Inflammatory macrophage treated with lipopolysaccharide for 1 hour (primary cell): ENCODE measurements at places on chromosomes 11 and 22.

DNA sequence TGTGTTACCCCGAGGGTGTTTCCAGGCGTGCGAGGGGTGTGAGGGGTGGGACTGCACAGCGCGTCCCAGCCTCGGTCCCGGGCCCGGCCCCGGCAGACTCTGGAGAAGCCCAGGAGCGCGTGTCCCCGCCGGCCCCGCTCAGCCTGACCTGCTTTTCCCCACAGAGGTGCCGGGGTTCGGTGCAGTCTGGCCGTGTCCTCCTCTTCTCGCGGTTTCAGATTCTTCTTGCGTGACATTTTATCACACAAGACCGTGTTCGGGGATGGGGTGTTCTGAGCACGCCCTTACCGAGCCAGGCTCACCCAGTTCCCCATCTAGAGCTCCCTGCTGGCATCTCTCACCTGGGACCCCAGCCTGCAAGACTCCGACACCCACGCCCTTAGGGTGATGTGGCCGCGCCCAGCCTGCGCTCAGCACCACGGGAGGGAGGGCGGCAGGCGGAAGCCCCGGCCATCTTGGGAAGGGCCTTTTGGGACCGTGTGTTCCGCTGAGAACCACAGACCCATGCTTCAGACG is 775.6 kb downstream of the BRD1 start:
- no peak for DNase-seq

GRCh38 chr11:19191530-19192169 is 10.1 kb downstream of the CSRP3 start:
- DNase-seq, result no peak

DNA sequence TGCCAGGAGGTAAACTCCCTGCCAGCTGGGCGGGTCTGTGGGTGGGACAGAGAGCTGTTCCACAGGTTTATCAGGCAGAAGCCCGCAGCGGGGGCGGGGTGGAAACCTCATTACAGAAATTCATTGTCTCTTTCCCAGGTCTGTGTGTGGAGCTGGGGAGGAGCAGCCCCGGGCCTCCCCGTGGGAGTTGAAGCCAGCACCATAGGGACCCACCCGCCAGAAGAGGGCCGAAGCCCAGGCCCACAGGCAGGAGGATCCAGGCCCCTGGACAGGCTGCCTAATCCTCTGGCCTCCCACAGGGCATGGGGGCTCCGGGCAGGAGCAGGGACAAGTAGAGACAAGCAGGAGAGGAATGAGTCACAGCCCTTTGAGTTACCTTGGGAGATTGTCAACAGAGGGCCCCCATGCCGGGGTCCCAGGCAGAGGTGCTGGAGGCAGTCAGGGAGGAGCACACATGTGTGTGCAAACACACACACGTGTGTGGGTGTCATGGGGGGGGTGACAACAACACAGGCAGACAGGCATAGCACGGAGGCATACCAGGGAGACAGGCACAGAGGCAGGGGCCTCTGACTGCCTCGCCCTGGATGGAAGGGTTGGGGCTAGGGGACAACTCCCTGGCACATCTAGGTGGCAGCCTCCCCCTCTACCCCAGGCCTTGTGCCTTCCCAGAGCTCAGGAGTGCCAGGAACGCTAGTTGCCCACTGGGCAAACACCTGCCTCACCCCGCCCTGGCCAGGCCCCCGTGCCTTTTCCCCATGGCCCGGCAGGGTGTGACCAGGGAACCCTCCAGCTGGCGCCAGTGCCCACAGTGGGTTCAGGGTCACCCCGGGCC is 1.4 kb downstream of the CDC42BPG start:
- no peak for DNase-seq

DNA sequence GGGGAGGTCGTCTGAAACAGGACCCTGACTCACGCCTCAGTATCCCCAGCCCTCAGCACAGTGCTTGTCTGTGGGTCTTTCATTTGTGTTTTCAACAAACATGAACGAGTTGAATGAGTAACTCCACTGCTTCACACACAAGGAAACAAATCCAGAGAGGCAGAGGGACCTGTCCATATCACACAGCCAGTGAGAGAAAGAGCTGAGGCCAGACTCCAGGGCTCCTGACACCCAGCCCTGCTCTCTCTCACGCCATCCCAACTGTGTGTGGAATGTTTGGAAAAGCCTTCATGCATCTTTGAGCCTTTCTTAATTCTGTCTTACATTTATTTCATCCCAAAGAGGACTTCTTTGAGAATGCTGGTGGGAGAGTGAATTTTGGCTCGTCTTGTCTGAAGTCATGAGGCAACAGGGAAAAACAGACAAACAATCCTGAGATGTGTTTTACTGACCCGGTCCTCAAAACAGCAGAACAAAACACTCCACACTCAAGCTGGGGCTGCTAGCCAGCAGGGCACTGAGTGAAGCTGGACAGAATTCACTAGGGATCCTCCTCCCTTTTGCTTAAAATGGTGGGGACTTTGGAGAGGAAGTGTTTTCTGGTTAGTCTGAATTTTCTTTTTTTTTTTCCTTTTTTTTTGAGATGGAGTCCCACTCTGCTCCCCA is 19.7 kb upstream of the ALG8 start:
- DNase-seq, result no peak

GRCh38 chr22:44926491-44927415 is 83.1 kb downstream of the PHF21B start:
- no peak for DNase-seq

GRCh38 chr11:47912843-47913437 is 64.8 kb upstream of the NUP160 start:
- peak; percentile 54 for DNase-seq

- DNase-seq, result no peak
Observed at GRCh38 chr22:30611197-30611596, 4.2 kb downstream of the TCN2 start.

- peak; percentile 96 for DNase-seq
Observed at GRCh38 chr22:36860821-36861659, at the start of gene NCF4. TSS of gene NCF4 (plus strand) at chr22:36861006. CDS start at chr22:36861172, 166 bp downstream.

DNA sequence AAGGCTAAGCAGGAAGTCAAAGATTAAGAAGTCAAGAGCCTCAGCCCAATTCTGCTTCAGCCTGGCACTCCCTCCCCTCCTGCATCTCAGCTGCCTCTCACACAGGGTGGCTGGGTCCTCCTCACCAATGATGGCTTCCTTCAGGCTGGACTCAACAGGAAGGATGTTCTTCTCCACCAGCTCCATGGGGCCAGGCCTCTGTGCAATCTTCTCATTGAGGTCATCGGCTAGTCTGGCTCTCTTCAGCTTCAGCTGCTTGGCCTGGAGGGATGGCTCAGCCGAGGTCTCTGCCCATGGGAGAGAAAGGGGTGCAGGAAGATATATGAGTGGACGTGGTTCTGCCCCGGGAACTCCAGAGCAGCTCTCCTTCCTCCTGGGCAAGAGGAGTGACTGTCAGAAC is 59.1 kb downstream of the SGSM3 start:
- DNase-seq, result no peak

DNA sequence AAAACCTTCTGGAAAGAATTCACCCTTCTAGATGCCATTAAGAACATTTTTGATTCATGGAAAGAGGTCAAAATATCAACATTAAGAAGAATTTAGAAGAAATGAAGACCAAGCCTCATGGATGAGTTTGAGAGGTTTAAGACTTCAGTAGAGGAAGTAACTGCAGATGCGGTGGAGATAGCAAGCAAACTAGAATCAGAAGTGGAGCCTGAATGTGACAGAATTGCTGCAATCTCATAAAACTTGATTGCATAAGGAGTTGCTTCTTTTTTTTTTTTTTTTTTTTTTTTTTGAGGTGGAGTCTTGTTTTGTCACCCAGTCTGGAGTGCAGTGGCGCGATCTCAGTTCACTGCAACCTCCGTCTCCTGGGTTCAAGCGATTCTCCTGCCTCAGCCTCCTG is 51.6 kb downstream of the MS4A13 start:
- peak; percentile 62 for DNase-seq

DNA sequence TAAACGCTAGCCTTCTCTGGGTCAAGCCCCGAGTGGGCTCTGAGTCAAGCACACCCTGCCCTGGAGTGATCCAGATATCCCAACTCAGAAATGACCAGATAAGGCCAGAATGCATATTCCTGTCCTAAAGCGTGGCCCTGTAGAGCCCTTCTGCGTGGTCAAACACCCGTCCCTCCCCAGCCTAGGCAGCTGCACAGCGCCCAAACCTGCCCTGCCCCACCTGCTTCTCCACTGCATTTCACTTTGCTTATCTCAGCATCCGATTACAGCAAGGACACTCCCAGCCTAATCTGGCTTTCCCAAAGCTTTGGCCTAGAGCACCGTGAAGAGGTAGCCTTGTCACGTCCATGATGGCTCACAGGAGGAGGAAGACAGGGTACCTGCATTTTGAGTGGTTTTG is 11.9 kb upstream of the TMPRSS4 start:
- no peak for DNase-seq

- DNase-seq, result no peak
Observed at GRCh38 chr22:49699476-49699875, 128.2 kb downstream of the BRD1 start.

DNA sequence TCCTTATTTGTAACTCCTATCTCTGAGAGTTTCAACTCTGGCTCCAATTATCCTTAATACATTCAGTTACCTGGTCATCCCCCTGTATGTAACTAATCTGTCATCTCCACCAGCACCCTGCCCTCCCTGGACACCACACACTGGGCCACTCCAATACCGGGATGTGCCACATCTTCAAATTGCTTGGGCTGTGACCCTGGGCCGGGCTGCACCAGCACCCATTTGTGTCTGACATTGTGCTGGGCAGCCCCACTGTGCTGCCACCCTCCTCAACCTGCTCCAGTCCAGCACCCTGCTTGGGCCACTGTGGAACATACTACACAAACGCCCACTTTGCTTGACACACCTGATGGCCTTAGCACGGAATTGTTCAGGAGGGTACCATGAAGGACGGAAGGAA is 2.2 kb upstream of the USP18 start:
- DNase-seq, result no peak

GRCh38 chr11:47241841-47242301 is 6.7 kb downstream of the ACP2 start:
- peak; percentile 99 for DNase-seq

GRCh38 chr22:25598609-25599008 is 34.1 kb downstream of the GRK3 start:
- no peak for DNase-seq

- DNase-seq, result no peak
Observed at GRCh38 chr11:78038697-78039313, 15.7 kb upstream of the KCTD14 start.

DNA sequence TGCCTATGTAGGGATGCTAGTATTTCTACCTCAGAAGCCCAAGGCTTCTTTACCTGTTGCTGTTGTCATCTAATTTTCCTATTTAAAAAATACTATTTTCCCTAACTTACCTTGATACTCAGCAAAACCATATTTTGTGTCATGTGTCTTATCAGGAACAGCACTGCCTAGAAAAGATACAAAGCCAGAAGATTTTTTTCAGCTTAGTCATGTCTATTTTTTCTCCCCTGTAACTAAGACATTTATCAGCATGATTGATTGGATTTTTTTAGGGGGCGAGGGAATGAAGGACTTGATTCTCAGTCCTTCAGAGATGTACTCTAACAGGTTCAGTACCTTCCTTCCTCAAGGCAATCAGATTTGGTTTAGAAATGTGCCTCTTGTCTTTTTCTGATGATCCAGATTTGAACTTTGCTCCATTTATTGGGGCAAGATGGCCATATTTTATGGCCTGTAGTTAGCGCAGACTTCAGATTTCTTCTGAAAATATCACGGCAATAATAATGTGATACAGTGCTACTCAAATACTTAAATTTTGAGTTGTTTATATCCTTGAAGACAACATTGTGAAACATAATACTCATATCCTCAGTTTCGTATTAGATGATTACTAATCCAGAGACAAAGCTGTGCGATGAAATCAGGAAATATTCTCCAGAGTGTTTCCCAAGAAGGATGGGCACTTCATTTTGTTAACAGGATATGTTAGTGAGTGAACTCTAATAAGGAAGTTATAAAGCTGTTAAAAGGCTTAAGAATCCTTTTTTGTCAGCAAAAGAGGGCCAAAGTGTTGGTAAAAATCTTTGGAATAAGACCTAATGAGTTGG is 3.8 kb upstream of the PIK3IP1 start:
- peak; percentile 85 for DNase-seq

- no peak for DNase-seq
Observed at GRCh38 chr11:19725379-19726079, 12.9 kb downstream of the NAV2 start.

- DNase-seq, result peak; percentile 87
Observed at GRCh38 chr11:122697636-122698167, 42.2 kb downstream of the UBASH3B start.

DNA sequence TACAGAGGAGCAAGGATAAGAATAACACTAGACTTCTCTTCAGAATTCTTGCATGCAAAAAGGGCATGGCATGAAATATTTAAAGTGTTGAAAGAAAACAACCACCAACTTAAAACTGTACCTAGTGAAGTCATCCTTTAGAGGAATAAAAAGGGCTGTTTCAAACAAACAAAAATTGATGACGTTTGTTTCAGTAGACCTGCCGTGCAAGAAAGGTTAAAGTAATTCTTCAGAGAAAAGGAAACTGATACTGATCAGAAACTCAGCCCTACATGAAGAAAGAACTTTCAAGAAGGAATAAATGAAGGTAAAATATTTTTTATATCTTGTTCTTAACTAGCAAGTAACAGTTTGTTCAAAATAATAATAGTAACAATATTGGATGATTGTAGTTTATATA is 27.5 kb downstream of the MRGPRX2 start:
- DNase-seq, result no peak

- no peak for DNase-seq
Observed at GRCh38 chr11:28674433-28675103, 566.4 kb downstream of the METTL15 start.

DNA sequence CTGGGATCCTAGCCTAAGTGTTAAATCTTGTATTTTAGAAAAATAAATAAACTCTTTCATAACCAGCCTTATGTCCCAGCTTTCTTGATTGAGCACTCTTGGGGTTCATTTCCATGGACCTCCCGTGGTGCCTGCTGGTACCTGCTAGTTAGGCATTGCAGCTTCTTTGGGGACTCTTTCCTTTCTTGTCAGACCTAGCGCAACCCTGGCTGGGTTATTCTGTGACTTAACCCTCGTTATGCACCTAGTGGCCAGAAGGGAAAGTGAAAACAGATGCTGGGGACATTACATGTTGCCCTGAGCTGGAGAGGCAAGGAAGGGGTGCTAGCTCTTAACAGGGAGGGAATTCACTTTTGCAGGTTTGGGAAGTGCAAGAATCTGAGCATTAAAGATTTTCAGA is 46.8 kb downstream of the APIP start:
- DNase-seq, result no peak

- no peak for DNase-seq
Observed at GRCh38 chr11:78214331-78215194, 25.8 kb downstream of the USP35 start.

DNA sequence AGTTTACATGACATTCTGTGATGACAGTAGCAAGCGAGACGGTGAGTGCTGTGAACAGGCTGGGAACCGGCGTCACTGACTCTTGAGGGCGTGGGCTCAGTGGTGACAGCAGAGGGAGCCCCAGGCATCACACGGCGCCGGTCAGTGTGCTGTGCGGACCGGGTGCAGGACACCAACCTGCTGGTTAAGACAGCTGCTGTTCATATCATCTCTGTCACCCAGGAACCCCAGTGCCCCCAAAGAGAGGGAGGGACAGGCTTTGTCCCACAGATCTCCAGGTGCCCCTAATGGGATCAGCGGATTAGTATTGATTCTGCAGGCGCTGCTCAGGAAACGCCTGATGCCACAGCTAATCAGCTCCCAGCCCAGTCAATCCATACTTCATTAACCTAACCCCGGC is 18.4 kb downstream of the B3GAT1 start:
- no peak for DNase-seq
